ENCODE measurements at places on chromosomes 16 and 17.

DNA sequence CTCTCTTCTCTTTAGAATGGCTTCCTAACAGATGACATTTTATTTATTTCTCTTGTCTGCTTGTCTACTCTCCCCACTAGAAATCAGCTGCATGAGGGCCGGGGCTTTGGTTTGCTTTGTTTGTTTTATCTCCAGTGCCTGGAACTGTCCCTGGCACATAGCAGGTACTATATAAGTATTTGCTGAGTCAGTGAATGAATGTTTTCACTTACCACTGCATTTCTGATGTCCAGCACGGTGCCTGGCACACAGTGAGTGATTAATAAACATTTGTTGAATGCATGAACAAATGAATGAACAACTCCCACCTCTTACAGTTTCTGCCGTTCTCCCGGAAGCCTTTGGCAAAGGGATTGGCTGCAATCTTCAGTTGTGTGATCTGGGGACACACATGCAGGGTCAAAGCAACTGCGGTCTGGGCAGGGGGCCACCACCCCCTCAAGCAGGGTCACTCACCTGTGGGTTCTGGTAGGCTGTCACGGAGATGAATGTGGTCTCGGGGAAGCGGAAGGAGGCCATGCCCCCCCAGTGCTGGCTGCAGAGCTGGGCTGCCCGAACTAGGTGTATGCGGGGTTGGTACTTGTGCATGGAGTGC lies 3.4 kb downstream of the TBX6 start:
- no peak for DNase-seq

GRCh38 chr17:48543107-48543853 lies 1.6 kb downstream of the HOXB2 start:
- no peak for DNase-seq

DNA sequence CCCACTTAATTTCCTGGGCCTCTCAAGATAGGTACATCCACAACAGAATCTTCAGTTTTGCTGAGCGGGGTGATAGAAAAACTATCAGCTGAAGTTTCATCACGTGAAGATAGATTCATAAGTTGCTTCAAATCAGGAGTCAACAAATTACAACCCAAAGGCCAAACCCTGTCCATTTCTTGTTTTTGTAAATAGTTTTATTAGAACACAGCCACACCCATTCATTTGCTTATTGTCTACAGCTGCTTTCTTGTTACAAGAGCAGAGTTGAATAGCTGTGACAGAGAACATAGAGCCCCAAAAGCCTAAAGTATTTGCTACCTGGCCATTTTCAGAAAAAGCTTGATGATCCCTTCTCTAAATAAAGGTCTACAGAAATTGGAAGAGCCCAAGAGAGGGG lies 300.1 kb upstream of the CDH5 start:
- no peak for DNase-seq

DNA sequence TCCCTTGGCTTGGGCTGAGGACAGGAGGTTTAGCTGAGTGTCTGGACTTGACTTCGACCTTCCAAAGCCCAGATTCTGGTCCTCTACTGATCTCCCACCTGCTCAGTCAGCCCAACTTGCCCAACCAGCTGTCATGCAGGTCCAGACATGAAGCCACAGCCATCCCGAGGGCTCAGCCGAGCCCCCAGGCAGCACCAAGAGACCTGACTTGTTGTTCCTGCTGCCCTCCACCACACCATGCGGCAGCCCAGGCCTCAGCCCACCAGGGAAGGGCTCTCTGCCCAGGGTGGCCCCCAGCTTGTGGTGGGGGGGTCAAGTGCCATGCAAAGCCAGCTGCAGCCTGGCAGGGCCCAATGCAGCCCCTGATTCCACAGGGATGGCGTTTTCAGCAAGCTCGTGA lies 17.2 kb upstream of the CACNG4 start:
- DNase-seq, result no peak

DNA sequence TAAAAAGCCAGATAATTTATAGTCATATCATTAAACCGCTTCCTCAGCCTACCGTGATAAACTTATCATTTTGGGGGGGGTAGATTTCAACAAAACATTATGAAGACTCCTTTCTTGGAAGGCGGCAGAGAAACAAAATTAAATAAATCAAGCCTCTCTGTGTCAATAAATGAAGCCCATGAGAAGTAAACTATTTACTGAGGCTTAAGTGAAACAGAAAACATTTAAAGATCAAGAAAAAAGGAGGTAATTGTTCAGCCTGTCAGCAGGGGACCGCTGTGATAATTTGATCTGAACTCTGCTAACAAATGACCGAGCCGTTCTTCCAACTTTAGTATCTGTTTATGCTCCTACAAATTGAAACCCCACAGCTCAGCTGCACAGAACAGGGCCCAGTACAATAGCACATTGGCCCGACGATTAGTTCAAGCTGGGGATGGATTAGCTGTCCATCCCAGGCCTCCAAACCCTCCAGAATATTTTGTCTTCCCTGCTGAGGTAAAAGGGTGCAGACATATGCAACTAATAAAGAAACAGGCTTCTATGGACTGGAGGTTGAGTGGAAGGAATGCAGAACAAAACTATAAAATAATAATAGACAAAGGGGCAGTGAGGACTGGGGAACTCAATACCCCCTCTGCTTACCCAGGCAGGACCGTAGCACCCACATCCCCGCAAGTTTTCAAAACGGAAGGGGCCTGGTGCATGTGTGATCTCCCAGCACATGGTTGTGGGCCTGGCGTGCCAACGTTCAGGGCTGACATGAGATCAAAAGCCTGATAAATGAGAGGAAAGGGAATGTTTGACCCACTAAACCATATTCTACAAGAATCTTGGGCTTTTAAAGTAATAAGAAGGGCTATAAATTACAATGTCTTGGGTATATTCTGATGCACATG lies 298.1 kb upstream of the IRX5 start:
- DNase-seq, result no peak

GRCh38 chr17:49382556-49382955 lies 20.5 kb upstream of the ZNF652 start:
- DNase-seq, result no peak

DNA sequence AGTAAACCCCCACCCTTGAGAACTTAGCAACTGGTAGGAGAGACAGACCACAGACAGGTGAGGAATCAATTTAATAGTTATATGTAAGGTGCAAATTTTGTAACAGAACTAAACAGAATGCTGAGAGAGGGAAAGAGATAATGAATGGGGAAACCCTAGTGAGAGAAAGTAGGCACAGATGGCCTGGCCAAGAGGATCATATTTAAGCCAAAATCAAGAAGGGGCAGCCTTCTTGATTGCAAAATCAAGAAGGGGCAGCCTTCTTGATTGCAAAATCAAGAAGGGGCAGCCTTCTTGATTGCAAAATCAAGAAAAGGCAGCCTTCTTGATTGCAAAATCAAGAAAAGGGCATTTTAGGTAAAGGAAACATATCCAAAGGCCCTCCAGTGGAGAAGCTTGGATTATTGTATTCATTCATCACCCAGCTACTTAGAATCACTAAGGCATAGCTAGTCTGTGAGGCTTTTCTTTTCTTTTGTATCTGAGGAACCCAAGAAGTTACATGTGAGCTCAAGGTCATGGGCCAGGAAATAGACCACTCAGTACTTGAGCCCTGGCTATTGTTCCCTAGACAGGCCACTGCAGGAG lies 190.6 kb downstream of the CYLD start:
- no peak for DNase-seq

DNA sequence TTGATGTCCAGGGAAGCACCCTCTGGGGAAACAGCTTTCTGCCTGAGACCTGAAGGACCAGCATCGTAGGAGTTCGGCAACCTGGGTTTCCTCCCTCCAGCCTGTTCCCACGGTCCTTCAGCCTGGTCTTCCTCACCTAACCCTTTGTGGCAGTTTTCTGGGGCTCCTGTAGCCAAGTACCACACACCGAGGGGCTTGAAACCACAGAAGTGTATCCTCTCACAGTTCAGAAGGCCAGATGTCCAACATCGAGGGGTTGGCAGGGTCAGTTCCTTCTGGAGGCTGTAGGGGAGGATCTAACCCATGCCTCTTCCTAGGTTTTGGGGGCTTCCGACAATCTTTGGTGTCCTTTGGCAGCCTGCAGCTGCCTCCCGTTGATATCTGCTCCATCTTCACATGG lies 381.0 kb upstream of the TNRC6C start:
- DNase-seq, result no peak

DNA sequence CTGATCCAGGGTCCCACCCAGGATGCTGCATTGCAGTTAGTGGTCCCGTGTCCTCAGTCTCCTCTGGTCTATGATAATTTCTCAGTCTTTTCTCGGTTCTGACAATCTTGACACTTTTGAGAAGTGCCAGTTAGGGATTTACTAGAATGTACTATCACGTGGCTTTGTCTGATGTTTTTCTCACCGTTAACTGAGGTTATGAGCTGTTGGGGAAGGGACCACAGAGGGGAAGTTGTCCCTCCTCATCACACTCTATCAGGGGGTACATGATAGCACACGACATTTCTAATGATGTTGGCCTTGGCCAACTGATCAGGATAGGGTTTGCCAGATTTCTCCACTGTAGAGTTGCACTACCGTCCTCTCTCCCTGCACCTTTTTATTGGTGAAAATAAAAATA lies 250.9 kb upstream of the SDK2 start:
- DNase-seq, result no peak

DNA sequence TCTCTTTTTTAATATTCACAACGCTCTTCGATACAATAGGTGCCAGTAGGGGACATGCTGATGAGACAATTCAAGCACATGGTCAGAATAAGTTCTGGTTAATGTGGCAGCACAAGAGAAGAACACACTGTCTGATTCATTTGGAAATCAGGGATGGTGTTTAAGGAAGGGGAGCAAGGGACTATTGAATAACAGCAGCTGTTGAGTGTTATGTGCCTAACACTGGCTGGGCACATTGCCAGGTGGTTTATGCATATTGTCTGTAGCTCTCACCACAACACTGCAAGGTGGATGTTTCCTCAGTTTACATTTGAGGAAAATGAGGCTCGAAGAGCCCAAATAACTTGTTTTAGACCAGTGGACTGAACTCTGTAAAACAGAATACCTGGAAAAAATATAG lies 44.2 kb downstream of the LYRM9 start:
- no peak for DNase-seq

Measured in cerebellar nuclear complex (tissue), 1 donor.